Left kidney (tissue), 8 donors: ENCODE measurements at places on chromosomes 2 and 18.

DNA sequence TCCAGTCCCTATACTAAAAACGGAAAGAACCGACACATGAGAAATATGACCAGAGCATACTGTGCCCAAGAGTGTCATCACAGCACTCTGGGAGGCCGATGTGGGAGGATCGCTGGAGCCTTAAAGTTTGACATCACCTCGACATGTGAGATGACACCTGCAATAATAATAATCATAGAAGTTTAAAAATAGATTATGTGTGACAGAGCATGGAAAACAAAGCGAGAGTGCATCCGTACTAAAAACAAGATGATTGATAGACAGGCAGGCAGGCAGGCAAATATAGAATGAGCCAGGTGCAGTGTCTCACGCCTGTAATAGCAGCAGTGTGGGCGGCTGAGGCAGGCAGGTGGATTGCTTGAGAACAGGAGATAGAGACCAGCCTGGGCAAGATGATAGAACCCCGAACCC is 114.8 kb upstream of the ANKRD30BL start:
- no peak for DNase-seq

GRCh38 chr18:61817086-61817485 is 75.7 kb downstream of the RNF152 start:
- DNase-seq = no peak

- DNase-seq = no peak
Measured at GRCh38 chr2:129281791-129282530, 697.5 kb upstream of the RAB6C start.

- no peak for DNase-seq
Measured at GRCh38 chr2:98027538-98027937, 31.8 kb upstream of the TMEM131 start.

DNA sequence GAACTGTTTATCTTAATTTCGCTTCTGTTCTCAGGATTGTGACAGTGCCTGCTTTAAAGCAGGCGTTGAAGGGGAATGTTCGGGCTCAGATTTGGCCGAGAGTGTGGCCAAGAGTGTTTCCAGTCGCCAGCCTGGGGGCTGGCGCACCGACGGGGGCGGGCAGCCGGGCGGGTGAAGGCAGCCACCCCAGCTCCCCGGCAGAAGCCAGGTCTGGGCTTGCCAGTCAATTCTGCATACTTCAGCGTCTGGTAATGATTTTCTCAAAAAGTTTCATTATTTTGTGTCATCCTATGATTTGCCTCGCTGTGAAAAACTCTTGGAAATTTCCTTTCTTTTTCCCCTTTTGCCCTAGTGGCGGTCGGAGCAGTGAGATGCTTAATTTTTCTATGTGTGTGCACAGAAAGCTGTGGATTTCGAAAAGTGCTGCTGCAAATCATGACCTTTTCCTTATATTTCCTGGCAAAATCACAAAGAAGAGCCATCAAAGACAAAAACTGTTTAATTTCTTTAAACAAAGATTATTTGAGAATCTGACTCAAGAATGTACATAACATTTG is 856 bp downstream of the FAM228A start:
- DNase-seq = no peak

DNA sequence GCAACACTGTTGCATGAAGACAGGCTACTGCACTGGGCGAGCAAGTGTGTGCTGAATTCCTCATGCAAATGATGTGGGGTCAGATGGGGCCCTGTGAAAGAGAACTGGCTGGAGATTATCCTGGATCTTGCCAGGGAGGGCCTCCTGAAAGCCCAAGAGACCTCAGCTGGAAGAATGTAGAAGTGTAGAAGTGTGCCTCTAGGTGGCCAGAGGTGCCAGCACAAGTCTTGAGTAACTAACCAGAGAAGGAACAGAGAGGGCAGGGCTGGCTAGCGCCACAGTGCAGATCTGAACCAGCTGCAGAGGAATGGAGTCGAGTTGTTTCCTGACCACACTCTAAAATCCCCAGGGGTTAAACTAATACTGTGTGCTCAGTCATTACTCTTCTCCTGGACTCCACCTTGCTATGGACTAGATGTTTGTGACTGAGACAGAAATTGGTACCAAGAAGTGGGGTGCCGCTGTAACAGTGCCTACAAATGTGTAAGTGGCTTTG is 399.3 kb downstream of the LRATD1 start:
- no peak for DNase-seq
